CD4-positive, alpha-beta T cell (primary cell): ENCODE measurements at places on chromosomes 7 and 10. TPM values are rescaled to one million over a fixed set of nuclear protein-coding genes. Genes with fewer than 3 reads are reported as not detected.

Gene SFTPD
- not detected for total RNA-seq

Gene INA
- total RNA-seq: not detected

DNA sequence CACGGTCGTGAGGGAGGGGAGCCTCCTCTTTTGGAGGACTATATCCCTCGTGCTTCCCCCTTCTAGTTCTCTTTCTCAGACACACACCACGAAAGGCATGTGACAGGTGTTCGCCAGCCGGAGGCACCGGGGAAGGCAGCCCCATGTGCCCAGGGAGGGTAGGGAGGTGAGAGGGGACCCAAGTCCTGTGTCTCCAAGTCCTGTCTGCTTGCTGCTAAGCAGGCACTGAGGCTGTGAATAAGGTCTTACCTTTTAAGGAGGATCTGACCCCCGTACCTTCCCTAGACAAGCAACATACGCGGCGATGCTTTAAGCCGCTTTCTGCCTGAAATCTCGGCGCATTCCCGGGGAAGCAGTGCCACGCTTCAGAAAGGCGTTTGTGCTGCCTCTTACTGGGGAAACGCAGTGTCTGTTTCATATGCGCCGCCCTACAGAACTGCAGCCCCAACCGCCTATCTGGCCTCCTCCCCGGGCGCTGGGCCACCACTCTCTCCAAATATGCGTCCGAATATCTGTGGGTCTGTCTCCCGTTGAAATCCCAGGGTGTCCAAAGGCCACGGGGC is 770 bp downstream of the PLXNA4 start:
- no peaks in the 10 kb centered on the region for H3K36me3 ChIP-seq
- H3K4me3 ChIP-seq: peak overlapping the region; percentile 38
- DNase-seq: no peak
- peaks cover 20% of the 10 kb centered on the region for H3K4me1 ChIP-seq
- no peak overlapping the region for H3K27ac ChIP-seq
- peaks cover 62% of the 10 kb centered on the region for H3K27me3 ChIP-seq

- H3K27me3 ChIP-seq: no peaks in the 10 kb centered on the region
- no peak for DNase-seq
- H3K4me1 ChIP-seq: no peaks in the 10 kb centered on the region
- no peak overlapping the region for H3K4me3 ChIP-seq
Observed at GRCh38 chr10:96272316-96273280, 1.2 kb upstream of the BLNK start.

GRCh38 chr10:7763929-7764328 is 23.9 kb downstream of the KIN start:
- no peak for DNase-seq
- H3K36me3 ChIP-seq: peaks cover 80% of the 10 kb centered on the region
- no peak overlapping the region for H3K27ac ChIP-seq
- no peak overlapping the region for H3K4me3 ChIP-seq
- H3K4me1 ChIP-seq: no peaks in the 10 kb centered on the region

- no peaks in the 10 kb centered on the region for H3K36me3 ChIP-seq
- no peak overlapping the region for H3K4me3 ChIP-seq
- no peaks in the 10 kb centered on the region for H3K4me1 ChIP-seq
- no peak for DNase-seq
- H3K27me3 ChIP-seq: no peaks in the 10 kb centered on the region
- no peak overlapping the region for H3K27ac ChIP-seq
Observed at GRCh38 chr7:122219253-122219865, 75.3 kb upstream of the AASS start.

DNA sequence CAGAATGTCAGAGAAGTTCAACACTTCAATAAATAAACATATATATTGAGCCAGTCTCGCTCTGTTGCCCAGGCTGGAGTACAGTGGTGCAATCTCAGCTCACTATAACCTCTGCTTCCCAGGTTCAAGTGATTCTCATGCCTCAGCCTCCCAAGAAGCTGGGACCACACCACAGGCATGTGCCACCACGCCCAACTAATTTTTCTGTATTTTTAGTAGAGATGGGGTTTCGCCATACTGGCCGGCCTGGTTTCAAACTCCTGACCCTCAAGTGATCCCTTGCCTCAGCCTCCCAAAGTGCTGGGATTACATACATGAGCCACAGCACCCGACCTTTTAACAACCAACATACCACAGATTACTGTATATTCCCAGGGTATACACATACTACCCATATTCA is 134.2 kb downstream of the JMJD1C start:
- H3K27ac ChIP-seq: no peak overlapping the region
- no peak overlapping the region for H3K4me3 ChIP-seq
- H3K4me1 ChIP-seq: no peaks in the 10 kb centered on the region
- no peaks in the 10 kb centered on the region for H3K27me3 ChIP-seq
- H3K36me3 ChIP-seq: no peaks in the 10 kb centered on the region
- no peak for DNase-seq

- H3K27ac ChIP-seq: no peak overlapping the region
- no peaks in the 10 kb centered on the region for H3K4me1 ChIP-seq
- no peaks in the 10 kb centered on the region for H3K27me3 ChIP-seq
- no peaks in the 10 kb centered on the region for H3K36me3 ChIP-seq
- no peak for DNase-seq
Observed at GRCh38 chr10:130470973-130471372, 334.8 kb downstream of the GLRX3 start.
